ENCODE measurements at places on chromosomes 1 and 21. TPM values are rescaled to one million over a fixed set of nuclear protein-coding genes. Genes with fewer than 3 reads are reported as not detected.

Gene APOBEC4
- total RNA-seq: 1.2 TPM

Gene DNM3
- total RNA-seq: 30.7 TPM

Gene TRIM17
- 51.6 TPM for total RNA-seq

Gene TMPRSS2
- 0.29 TPM for total RNA-seq

Gene FTCD
- total RNA-seq: 1.1 TPM

Gene FALEC
- total RNA-seq: 2.8 TPM

Gene COL11A1
- total RNA-seq: 5.4 TPM

Gene TBX19
- total RNA-seq: 2.4 TPM

Gene SLAMF8
- total RNA-seq: 0.43 TPM

Gene DTL
- total RNA-seq: 1.3 TPM

Measured in motor neuron (in vitro differentiated cells).